ENCODE measurements at places on chromosomes 1 and 21. TPM values are rescaled to one million over a fixed set of nuclear protein-coding genes. Genes with fewer than 3 reads are reported as not detected.

Gene A3GALT2
- total RNA-seq = not detected

Gene OR14K1
- total RNA-seq = not detected

Gene OLIG1
- total RNA-seq = not detected

Gene CCDC27
- not detected for total RNA-seq

Gene VHLL
- total RNA-seq = not detected

Gene CITED4
- 79.4 TPM for total RNA-seq

All from airway epithelial cell (primary cell).